ENCODE measurements at places on chromosomes 12 and 14.

DNA sequence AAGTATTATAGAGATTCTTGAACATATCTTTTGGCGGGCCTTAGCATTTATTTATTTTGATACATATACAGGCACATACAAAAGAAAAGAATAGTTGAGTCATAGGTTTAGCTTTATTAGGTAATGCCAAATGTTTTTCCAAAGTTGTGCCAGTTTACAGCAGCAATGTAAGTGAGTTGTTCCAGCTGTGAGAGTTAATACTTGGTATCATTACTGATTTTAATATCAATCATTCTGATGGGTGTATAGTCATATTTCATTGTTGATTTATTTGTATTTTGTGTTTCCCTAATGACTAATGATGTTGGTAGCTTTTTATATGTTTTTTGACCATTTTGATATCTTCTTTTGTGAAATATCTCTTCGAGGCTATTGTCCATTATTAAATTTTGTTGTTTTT lies 122.4 kb downstream of the MIPOL1 start:
- no peak for DNase-seq

DNA sequence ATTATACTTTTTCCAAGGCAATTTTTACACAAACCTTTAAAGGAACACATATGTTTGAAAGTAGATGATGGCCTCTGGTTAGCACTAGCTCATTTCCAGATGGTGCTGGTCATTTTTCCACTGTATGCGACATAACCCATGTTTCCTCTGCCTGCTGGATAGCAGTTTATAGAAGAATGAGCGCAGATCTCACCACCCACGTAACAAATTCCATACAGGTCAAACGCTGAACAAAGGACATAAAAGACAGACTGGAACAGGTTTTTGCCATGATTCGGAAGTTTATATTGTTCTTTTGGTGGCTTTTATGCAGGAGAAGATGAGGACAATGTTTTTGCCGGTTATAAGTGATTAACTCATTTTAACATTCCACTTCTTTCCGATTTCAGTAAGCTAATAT lies 30.7 kb downstream of the PPP1R36 start:
- DNase-seq, result no peak

DNA sequence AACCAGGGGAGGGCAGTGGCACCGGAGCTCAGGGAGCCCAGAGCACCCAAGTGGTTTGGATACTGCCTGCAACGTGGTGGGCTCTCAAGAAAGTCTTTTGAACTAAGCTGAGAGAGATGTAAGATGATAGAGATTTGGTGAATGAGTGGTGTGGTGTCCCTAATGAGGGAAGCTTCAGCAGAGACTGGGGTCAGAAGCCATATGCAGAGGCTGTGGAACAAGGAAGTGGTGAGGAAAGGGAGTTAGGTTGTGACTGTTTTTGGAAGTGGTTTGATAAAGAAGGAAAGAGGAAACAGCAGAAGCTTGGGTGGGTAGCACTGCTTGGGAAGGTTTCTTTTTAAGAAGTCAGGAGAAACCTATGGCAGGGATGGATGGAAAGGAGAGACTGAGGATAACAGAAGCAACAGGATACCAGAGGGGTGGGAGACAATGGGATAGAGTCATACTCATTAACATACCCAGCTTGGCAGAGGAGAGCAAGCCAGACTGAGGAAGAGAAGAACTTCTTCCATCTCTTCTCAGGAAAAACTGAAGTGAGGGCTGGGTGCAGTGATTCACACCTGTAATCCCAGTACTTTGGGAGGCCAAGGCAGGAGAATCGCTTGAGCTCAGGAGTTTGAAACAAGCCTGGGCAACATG lies 24.1 kb downstream of the SLC4A8 start:
- no peak for DNase-seq

GRCh38 chr12:95316798-95317197 lies 99.2 kb downstream of the VEZT start:
- DNase-seq, result no peak

GRCh38 chr14:61545726-61546455 lies 149.4 kb upstream of the HIF1A start:
- no peak for DNase-seq

DNA sequence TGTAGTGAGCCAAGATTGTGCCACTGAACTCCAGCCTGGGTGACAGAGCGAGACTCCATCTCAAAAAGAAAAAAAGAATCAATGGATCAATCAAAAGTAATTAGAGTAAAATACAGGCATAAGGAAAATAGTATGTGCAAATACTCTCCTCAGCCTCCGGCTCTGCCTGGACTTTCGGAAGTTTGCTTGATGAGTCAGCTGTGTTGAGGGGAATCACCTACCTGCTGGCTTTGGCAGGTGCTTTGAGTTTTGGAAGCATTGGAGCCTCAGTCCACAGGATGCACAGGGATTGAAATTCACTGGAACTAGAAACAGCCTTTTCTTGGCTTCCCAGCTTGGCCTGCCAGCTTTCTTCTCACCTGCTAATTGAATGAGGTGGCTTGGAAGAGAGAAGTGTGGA lies 268.2 kb downstream of the PCNX1 start:
- no peak for DNase-seq

DNA sequence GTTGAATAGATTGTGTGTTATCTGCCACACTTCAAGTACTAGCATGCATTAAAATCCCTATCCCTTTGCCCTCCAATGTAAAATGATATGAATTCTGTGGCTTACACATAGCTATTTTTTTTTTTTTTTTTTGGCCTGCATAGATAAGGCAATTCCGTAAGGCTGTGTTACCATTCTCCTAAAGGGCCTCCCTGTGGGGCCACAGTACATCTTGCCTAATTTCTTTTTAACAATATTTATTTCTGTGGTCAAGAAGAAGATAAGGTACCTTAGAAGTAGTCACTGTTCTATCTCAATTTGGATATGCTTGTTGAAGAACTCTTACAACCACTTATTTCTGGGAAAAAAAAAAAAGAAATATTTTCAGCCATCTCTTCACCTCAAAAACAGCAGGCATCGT lies 19.8 kb downstream of the FLRT2 start:
- DNase-seq, result no peak

- DNase-seq, result no peak
Measured at GRCh38 chr14:74204491-74204890, 34.8 kb upstream of the VSX2 start.

DNA sequence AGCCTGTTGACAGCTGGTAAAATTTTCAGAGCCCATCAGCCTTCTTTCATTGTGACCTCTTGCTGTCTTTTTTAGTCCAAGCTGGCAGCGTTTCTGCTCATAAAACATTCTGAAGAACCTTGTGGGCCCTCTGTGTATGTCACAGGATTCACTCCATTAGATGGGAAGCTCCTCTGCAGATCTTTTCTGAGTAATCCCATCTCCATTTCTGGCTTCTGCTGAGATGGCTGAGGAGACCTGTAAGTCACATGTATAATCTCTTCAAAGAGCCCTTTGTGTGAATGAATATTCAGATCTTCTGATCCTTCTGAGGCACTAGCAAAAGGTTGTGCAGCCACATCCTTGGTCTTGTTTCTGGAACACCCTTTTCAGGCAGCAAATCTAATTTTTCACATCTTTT lies 2.8 kb downstream of the RXYLT1 start:
- no peak for DNase-seq

DNA sequence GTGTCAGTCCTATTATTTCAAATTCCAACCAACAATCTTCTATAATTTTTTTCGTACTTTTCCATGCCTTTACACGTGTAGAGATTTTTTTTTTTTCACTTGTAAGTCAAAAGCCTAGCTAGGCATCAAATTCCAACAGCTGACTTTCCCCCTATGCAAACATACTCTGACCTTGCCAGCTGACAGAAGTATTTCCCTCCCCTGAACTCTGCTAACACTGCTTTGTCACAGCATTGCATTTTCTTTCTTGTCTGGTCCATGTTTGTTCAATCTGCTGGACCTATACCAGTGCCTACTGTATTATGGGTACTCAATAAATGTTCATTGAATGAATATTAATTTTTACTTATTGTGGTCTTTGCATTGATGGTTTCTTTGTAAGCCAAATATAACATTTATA lies 435.3 kb upstream of the GARIN6 start:
- DNase-seq, result no peak

GRCh38 chr12:49910331-49911212 lies 6.9 kb upstream of the FAIM2 start:
- DNase-seq, result no peak

- no peak for DNase-seq
Measured at GRCh38 chr14:90567991-90568390, 171.2 kb downstream of the CALM1 start.

DNA sequence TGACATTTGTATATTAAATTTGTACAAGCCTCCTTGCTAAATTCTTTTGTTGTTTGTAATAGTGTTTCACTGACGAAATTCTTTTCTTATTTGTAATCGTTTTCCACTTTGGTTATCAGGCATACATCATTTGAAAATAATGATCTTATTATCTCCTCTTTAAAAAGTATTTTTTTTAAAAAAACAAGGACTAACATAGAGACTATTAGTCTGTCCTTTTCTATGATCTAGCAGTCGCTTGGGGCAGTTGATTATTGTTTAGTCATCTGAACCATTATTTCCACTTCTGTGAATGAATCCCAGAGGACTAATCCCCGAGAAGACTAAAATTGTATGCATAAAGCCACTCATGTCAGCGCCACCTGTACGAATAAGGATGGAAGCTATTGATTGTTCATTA lies 11.5 kb downstream of the ADGRD1 start:
- DNase-seq, result no peak

DNA sequence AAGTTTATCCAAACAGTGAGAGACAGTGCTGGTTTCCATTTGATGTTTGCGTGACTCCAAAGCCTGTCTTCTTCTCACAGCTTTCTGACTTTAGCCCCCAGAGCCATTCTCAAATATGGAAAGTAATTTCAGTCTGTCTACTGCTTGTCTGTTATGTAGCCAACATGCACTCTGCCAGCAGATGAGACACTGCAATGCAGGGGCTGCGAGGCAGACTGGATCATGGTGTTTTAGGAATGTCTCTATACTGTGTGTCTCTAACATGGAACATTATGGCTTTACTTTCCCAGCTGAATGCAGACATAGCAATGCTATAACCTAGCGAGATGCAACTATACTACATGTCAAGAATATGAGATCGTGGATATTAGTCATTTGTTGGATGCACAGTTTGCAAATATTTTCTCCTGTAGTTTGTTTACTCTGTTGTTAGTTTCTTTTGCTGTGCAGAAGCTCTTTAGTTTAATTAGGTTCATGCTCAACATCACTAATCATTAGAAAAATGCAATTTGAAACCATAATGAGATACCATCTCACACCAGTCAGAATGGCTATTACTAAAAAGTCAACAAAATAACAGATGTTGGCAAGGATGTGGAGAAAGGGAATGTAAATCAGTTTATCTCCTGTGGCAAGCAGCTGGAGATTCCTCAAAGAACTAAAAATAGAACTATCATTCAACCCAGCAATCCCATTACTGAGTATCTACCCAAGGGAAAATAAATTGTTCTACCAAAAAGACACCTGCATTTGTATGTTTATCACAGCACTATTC lies 235.8 kb upstream of the TMTC1 start:
- no peak for DNase-seq

GRCh38 chr12:99253068-99253467 lies 394.5 kb upstream of the GARIN6 start:
- DNase-seq, result no peak

- no peak for DNase-seq
Measured at GRCh38 chr14:69772082-69773017, 5.4 kb downstream of the SRSF5 start.

DNA sequence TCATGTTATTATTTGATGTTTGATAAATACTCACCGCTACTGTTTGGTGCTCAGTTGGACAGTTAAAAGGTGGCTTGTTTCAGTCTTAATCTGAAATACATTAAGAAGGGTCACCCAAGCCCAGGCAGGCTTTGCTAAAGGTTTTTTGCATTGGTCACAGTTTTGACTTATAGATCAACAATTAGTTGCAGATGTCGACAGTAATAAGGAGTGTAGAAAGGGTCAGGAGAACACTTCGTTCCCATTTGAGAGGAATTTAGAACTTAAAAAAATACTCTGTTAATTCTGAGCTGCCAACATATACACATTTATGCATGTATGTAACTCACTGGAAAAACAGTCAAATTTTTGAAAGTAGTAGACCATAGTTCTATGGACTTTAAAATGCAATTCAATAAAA lies 130.3 kb downstream of the TMEM30B start:
- DNase-seq, result no peak

- peak; percentile 13 for DNase-seq
Measured at GRCh38 chr14:67571275-67571990, 28.6 kb downstream of the PIGH start.

- no peak for DNase-seq
Measured at GRCh38 chr12:68222326-68222725, 3.3 kb downstream of the IL26 start.

DNA sequence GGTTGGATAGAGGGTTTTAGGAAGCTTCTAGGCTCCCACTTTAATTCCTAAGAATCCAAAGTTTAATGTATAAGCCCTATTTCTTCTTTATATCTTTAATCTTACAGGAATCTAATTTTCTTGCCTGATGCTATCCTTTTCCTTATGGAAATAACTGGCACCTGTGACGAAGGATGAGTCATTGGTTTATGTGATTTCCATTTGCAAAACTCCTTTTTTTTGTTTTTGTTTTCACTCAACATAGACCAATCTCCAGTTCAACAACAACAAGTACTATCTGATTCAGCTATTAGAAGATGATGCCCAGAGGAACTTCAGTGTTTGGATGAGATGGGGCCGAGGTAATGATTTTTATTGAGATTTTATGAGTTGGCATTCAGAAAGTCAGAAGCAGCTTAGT lies 6.8 kb downstream of the PARP2 start:
- no peak for DNase-seq

DNA sequence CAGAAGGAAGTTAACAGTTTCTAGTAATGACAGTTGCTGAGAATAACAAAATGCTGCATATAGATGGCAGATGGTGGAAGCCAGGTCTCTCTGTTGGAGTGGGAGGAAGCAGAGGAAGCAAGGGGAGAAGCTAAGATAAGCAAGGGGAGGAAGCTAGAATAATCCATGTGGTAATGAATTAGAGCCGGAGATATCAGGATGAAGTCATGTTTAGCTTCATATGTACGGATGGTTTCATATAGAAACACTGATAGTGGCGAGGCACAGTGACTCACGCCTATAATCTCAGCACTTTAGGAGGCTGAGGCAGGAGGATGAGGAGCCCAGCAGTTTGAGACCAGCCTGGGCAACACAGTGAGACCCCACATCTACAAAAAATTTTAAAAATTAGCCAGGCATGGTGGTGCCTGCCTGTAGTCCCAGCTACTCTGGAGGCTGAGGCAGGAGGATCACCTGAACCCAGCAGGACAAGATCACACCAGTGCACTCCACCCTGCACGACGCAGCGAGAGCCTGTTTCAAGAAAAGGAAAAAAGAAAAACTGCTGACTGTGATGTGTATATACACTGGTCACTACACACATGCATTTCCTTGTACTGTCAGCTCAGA lies 49.2 kb downstream of the ANAPC7 start:
- no peak for DNase-seq

- no peak for DNase-seq
Measured at GRCh38 chr12:102093319-102093718, 26.6 kb downstream of the NUP37 start.

DNA sequence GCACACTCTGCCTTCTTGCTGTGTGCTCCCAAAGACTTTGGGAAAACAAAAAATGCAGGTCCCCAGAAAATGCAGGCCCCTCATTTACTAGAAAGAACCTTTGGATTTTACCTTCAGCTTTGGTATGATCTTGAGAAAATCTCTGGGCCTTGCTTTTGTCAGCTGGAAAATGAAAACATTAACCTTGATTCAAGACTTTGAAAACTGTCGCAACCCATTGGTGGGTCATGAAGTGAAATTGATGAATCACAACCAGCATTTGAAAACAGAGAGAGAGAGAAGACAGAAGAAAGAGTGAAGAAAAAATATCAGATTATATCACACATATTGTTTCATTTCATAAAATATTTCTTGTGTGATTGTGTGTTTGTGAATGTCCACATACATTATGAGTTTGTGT lies 322.5 kb downstream of the ZFP36L1 start:
- no peak for DNase-seq

Measured in stimulated activated CD8-positive, alpha-beta memory T cell treated with anti-CD3 and anti-CD28 coated beads, Interleukin-4, amount 100 ng/mL, for 1 hour (primary cell).